ENCODE measurements at places on chromosomes 5 and 9.
A peak's percentile ranks its signal among the peaks of the same experiment; 100 is the strongest.

- DNase-seq: no peak
Observed at GRCh38 chr9:109315480-109316206, 5.2 kb downstream of the EPB41L4B start.

GRCh38 chr5:77356740-77357139 lies 135.4 kb downstream of the WDR41 start:
- DNase-seq: no peak

- no peak for DNase-seq
Observed at GRCh38 chr9:133602277-133602676, 6.9 kb downstream of the FAM163B start.

GRCh38 chr9:110188991-110189390 lies 19.0 kb downstream of the C9orf152 start:
- no peak for DNase-seq

- DNase-seq: peak; percentile 15
Observed at GRCh38 chr9:129900263-129901027, 65.2 kb downstream of the USP20 start.

GRCh38 chr9:16136961-16137360 lies 584.1 kb downstream of the CCDC171 start:
- no peak for DNase-seq

- DNase-seq: no peak
Observed at GRCh38 chr5:132962429-132963021, 909 bp downstream of the AFF4 start.

- DNase-seq: no peak
Observed at GRCh38 chr5:132070460-132071337, 2.9 kb upstream of the CSF2 start.

GRCh38 chr5:113384782-113385285 lies 50.0 kb downstream of the TSSK1B start:
- DNase-seq: no peak

DNA sequence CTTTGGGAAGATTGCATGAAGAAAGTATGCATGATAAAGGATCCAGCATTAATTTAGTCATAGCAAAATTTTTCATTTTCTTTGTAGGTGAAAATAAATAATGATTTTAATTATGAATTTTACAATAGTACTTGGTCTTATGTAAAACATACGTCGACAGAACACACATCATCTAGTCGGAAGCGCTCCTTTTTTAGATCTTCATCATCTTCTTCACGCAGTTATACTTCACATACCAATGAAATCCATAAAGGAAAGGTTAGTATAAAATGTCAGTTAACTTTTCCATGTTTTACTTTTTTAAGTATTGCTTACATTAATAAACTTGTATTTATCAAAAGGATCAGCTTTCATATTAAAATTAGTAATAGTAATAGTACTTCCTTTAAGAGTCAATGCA lies 35.8 kb downstream of the C7 start:
- no peak for DNase-seq

- DNase-seq: no peak
Observed at GRCh38 chr5:27706832-27707231, 668.4 kb upstream of the CDH9 start.

DNA sequence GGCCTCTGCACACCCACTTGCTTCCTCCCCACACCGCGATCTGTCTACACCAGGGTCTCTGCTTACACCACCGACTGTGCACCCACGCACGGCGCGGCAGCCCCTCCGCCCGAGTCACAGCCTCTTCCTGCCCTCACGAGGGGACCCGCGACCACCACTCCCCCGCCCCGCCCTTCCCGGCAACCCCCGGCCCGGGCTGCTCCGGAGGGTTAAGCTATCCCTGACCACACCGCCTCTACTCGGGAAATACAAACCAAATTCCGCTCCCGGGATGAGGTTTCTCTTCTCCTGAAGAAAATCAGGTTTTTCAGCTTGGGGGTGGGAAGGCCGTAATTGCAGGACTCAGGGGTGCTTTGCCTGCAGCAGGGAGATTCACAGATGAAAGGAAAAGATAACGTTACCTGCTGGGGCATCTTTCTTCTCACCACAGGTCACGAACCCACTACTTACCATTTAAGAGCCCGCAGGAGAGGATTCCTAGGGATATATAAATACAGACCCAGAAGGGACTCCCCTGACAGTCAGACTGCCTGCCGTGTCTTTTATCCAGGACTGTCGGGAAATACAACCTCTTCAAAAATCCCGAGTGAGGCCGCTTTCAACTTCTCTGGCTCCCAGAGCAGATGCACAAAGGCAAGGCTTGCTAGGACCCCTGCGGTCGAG lies 63.5 kb downstream of the ROR2 start:
- DNase-seq: no peak

DNA sequence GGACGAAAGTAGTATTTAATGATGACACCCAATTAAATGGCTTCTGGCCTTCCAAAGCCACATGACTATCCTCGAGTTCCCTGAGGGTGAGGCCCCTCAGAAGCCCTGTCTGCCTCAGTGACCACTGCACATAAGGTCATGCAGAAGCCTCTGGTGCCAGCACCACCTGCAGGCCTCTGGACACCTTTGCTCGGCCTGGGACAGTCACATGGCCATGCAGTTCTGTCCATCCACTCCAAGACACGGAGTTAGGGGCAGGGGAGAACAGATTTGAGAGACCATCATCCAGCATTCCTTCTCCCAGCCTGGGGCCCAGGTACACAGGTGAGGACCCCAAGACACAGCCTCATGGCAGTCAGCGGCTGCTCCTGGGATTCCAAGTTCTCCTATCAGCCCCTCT lies 145.0 kb downstream of the ROR2 start:
- DNase-seq: no peak
